ENCODE measurements at places on chromosomes 2 and 18.

GRCh38 chr18:77178559-77178958 lies 46.0 kb upstream of the MBP start:
- no peak for DNase-seq

- no peak for DNase-seq
These were observed 32.9 kb downstream of the CD28 start for GRCh38 chr2:203739351-203739750.

DNA sequence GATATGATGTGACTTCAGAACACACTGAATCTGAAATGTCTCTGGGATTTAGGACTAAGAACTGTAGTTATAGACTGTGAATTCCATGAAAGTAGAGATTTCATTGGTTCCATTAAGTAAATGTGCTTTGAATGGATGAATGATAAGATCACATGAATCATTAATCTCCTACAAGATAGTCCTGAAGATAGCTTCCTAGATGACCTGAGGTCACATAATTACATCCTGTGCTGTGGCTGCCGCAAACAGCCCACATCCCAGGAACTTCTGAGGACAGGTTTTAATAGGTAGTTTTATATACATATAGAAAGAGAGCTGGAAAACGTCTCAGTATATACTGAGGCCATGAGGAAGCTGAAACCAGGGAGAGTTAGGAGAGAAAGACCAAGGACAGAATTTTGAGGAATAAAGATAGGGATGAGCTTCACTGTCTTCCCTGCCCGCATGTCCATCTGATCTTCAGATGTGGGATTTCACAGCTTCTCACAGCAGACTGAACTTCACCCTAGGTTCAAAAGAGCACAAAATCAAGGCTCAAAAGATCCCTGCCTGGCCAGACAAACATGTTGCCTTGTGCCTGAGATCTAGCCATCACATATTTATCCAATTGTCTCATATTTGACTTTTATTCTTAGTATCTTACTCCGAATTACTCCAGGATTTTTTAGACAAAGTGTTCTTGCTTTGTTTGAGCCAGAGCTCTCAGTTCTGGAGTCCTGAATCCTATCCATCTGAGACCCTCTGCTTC lies 188.2 kb downstream of the IRS1 start:
- no peak for DNase-seq

DNA sequence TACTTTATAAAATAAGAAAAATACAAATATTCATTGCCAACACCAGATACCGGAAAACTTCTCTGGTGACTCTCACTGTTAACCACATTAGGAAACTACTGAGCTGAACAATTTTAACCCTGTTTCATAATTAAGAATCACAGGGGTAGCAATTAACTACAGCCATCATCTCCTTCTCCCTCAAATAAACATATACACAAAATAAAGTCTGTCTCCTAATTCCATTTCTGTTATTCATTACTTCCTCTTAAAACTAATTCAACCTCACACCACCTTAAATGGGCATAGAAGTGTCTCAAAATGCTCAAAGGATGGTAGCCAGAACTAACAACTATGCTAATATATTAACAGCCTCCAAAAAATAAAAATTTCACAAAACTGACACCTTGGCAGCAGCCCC lies 60.7 kb downstream of the ACVR1 start:
- DNase-seq = no peak

- DNase-seq = no peak
These were observed 420.6 kb downstream of the TDRD15 start for GRCh38 chr2:21544392-21544791.

DNA sequence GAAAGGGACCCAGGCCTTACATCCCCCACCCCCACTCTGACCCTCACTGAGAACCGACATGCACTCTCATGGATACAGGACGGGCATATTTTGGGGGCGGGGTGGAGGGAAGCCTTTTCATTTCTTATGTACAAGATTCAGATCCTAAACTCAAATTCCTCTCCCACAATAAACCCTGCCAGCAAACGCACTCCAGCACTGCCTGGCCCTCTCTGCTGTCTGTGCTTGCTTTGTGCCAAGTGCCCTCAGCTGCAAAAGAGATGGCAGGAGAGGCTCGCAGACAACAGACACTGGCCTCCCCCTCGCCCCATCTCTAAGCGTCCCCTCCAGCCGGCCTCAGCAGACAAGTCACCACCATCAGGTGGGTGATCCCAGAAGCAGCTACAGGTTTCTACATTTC lies 42.4 kb downstream of the FAM168B start:
- no peak for DNase-seq

- no peak for DNase-seq
These were observed 39.2 kb upstream of the MRPL19 start for GRCh38 chr2:75607400-75607798.

- no peak for DNase-seq
These were observed 808.2 kb downstream of the SUCLG1 start for GRCh38 chr2:83650898-83651297.

DNA sequence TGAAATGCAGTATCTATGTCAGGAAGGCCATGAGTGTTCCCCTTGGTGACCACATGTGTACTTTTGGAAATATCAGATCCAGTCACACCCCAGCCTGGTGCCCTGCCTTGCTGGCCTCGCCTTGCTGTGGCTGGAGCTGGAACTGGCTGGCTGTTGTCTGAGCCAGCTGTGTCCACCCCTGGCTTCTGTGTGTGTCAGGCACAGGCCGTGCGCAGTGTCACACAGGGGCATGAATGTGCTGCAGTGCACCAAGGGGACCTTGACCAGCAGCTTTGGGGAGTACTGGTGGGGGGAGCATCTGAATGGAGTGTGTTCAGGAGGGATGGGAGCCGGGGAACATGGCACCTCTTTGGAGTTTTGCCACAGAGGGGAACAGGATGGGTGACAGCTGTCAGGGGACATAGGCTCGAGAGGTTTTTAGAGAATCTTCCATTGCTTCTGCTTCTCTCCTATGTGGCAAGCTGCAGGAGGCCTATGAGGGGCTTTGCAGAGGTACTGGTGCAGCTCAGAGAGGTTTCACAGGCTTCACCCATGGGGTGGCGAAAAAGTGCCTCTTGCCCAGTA lies 44.7 kb upstream of the FAHD2A start:
- DNase-seq = no peak

DNA sequence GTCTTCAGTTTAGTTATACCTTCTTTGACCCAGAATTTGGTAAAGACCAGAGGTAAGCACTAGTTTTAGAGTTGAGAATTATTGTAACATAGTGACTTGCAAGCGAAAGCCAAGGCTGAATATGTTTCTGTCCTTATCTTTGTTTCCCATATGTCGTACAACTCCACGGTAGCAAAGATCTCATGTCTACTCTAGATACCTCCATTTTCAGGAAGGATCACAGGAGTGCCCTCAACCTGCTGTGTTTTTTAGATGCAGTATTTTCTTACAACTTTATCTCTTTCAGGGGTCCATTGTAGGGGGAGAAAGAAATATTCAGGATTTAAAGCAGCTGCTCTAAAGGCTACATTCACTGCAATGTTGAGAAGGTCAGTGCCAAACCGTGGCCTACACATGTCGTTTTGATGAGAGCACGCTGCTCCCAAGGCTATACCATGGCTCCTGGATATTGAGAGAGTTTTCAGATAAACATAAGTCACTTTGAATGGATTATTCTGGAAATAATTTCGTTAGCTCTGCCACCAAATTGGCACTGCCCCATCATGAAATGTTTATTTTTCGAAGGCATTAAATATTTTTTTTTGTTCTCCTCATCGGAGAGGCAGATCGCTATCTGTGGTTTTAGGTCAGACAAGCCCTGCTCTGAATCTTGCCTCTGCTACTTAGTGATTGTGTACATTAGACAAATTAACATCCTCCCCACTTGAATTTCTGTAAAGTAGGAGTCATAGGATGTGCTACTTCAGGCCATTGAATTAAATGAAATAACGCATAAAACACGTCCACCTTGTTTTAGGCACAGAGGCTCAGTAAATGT lies 2.1 kb downstream of the RHBDD1 start:
- DNase-seq = no peak

DNA sequence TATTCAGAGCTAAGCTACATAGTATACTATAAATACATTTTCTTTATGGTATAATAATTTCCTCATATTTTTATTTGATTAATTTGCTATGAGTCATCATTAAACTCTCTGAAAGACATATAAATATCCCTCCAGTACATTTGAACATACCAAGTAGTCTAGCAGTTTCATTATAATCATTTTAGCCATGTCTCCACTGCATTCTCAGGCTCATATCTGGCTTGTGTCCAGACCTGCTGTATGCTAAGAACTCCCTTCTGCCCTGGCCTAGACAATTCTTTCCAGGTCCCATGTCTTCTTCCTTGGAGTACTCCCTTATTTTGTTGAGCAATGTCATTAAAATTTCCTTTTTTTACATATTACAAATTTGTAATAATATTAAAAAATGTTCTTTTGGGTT lies 16.6 kb upstream of the DYNC1I2 start:
- DNase-seq = no peak

Data from NCI-H774 (cell line).